Stimulated activated CD8-positive, alpha-beta memory T cell treated with anti-CD3 and anti-CD28 coated beads, Interleukin-12 subunit alpha, Interleukin-12 subunit beta, amount 100 ng/mL, for 1 hour (primary cell): ENCODE measurements at places on chromosomes 5 and 9.

DNA sequence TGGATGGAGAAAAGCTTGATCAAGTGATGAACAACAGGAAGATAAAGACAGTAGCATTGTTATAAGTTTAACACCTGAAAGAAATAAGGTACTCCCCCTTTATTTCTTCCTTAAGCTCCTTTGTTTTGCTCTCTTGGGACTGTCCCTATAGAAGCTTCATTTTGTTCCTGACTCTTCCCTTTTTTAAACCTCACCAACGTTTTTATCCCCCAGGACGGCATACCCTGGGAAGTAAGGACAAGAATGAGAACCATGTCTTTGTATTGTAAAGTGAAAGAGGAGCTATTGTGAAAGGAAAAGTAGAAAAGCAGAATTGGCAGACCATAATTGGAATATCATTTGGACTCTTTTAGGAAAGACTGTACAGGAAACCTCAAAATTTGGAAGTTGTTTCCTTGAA lies 1368.6 kb upstream of the C9orf72 start:
- no peak for DNase-seq

DNA sequence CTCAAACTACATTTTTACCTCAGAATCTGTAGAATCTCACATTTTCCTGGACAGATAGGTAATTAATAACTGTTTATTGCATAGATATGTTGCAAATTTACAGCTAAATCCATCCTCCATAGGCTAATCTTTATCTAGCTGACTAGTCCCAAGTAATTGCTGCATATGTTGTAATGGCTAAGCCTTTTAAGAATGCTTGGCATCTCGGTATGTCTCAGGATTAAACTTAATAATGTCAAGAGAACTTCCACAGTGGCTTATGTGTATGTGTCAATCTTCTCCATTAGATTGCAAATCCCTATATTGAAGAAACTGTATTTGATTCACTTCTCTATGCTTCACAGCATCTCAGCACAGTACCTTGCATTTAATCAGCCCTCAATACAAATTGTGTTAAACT lies 131.9 kb downstream of the PRDM9 start:
- DNase-seq: no peak

GRCh38 chr5:170186856-170187255 lies 45.9 kb upstream of the C5orf58 start:
- no peak for DNase-seq

GRCh38 chr5:149841851-149842793 lies 102.5 kb downstream of the PDE6A start:
- no peak for DNase-seq

- DNase-seq: no peak
These were observed 98.8 kb upstream of the RAPGEF1 start for GRCh38 chr9:131838530-131839280.

- DNase-seq: no peak
These were observed 392.1 kb upstream of the DAB2 start for GRCh38 chr5:39816866-39817265.

DNA sequence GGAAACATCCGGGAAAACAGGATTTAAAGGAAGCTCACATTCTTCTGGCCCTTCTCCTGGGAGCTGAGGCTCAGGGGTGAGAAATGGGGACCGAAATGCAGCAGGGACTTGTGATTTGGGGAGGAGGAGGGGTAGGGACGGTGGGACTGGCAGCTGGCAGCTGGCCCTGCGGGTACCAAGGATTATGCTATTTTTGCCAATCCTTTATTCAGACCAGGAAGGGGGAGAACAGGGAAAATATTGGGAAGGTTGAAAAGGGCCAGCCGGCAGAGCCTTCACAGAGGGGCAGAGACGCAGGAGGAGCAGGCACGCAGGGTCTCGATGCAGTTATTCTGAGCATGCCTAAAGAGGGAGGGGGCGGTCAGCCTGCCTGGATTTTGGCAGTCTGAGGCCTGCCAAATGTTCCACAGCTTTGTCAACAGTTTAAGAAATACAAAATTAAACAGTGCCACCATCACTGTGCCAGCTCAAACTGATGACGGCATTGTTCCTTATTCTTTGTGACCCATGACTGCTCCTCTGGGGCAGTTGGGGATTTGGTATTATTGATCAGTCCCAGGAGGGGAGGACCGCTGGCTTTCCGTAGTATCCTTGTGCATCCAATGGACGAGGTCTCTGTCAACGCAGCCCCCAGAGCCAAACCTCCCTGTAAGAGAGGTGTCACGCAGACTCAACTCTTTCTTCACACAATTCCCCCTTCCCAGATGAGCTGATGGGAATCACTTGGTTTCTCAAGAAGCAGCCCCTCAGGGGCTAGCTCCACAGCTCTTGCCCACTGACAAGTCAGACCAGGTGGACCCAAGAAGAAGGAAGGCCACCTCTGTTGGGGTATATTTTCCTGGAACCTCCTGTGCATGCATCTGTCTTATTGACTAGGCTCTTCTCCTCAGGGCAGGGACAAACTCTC lies 553.3 kb downstream of the BNC2 start:
- DNase-seq: no peak

- DNase-seq: no peak
These were observed 1096.0 kb downstream of the DTWD2 start for GRCh38 chr5:117892360-117892759.

- DNase-seq: no peak
These were observed 168.8 kb upstream of the PPP1R2B start for GRCh38 chr5:156681265-156681664.

- no peak for DNase-seq
These were observed 6.7 kb downstream of the ADAMTSL1 start for GRCh38 chr9:18480662-18481093.

DNA sequence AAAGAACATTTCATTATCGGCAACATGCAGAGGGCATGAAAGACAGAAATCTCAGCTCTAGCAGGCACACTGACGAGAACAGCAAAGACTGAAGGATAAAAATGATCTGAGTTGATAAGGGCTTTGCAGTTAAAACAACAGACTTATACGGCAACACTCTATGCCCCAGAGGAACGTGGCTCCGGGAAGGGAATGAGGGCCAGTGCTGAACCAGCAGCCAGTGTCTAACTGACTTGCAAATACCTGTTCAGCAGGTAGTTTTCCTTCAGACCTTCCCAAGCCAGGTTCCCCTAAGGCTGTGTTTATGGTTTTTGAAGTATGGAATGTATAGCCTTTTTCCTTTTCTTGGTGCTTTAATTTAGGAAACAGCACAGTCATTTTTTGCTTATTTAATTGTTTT lies 121.3 kb upstream of the CDH18 start:
- no peak for DNase-seq

DNA sequence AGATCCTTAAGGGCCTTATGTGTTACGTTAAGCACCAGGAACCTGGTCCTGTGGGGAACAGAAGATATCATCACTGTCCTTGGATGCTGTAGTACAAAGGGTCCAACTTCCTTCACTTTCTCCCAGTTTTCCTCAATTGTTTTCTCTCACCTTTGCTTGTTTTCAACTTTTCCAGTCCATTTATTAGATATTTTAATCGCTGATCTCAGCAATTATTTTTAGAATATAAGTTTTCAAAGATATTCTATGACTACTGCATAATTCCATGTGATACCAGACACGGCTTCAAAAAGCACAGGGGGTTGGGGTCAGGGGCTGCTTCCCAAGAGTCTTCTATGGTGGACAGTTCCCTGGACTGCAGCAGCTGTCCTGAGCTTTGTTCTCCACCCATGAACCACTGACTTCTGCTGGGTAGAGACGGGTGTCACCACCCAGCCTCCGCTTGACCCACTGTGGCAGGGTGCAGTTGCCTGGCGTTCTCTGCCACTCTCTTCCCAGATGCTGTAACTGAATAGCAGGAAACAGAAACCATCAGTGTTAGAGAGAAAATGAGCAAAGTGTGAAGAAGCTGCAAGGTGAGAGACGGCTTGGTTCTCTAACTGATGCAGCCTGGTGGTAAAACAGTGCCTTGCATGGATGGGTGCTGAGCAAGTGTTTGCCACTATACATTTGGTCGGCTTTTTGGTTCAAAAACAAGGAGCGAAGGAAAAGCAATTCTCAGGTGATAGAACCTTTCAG lies 383.0 kb downstream of the RAB3C start:
- no peak for DNase-seq

GRCh38 chr5:42819745-42820144 lies 8.1 kb upstream of the SELENOP start:
- no peak for DNase-seq

DNA sequence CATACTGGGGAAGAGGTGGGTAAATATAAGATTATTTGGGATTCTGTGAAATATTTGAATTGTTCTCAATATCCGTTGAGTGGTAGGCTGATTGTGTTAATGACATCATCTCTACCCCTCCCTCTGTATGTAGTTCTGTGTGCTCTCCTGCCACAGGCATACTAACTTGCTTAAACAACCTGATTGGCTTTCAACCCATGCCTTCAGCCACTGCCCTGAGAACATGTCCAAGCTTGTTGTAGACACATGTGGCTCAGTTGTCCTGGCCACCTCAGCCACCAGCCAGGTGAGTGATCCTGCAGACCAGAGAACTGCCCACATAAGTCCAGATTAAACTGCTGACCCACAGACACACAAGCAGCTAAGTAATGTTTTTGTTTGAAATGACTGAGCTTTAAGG lies 31.1 kb downstream of the ANKS6 start:
- DNase-seq: no peak

GRCh38 chr9:124520206-124520596 lies 13.0 kb upstream of the NR5A1 start:
- no peak for DNase-seq

DNA sequence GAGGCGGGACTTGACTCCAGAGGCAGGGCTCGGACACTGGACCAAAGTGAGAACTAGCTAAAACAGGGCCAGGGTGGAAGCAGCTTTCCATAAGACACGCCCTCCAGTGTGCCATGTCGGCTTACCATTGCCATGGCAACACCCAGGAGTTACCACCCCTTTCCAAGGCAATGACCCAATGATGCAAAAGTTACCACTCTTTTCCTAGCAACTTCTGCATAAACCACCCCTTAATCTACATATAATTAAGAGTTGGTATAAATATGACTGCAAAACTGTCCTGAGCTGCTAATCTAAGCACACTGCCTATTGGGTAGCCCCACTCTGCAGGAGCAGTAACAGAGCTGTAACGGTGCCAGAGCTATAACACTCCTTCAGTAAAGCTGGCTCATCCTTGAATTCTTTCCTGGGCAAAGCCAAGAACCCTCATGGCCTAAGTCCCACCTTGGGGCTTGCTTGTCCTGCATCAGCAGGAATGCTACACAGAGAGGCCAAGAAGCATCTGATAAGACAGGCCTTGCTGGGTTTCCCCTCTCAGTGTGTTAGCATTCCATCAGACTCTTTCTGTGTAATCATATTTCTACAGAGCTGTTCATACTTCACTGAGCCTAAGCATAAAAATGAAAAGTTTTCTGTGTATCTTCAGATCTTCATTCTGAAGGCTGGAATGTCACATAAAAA lies 262.7 kb upstream of the KLF9 start:
- DNase-seq: no peak

DNA sequence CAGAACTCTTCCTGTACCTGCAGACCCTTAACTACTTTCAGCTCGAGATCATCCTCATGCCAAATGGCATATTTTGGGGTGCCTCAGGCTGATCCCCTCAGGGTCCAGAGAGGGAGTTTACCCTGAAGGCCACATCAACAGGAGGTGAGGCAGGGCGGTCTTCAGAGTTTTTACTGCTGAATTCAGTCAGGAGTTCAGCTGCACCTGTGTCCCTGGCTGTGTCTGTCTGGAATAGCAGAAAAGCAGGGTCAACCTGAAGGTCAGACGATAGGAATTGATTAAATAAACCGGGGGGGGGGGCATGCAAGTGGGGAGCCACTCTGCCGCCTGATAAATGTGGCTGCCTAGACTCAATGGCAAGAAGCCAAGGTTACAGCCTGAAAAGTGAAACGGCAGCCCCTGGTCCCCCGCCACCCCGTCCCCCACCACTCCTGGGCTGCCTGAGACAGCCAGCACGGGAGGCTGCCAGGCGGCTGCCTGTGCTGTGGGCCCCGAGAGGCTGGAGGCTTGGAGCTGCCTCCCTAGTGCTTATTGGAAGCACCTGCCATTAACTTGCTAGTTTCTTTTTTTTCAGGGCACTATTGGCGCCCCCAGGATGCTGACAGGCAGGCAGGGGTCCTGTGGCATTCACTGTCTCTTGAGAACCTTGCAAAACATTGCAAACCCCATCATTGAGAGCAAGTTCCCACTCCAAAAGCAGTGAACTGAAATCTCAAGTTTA lies 182.7 kb upstream of the PPP1R26 start:
- no peak for DNase-seq

DNA sequence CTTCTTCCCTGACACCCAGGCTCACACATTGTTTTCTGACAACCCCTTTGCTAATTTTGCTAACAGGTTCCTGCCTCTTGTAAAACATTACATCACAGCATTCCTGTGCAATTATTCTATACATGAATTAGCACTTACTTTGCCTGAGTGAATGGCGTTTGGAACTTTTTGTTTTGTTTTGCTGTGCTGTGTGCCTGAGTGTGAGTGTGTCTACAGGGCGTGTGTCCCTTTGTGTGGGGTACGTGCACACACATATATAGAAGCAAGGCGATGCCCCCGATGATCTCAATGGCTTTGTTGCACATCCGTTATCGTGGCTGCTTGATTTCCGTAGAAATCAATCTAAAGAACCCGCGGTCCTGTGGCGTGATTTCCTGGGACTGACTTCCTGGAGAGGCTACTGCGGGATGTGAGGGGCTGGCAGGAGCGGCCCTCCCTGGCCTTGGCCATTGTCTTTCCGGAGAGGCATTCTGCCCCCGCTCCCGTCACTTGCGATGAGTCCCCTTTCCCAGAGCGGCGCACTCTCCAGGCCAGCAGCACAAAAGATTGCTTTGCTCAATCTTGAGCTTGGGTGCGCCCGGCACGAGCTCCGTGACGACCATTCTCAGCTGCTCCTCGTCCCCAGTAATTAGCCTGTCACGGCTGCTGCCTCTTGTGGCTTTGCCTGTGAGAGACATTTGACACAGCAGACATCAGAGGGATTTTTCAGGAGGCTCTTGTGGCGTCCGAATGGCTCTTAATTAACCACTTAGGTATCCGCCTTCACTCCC lies 398.1 kb upstream of the IRX1 start:
- no peak for DNase-seq

- DNase-seq: no peak
These were observed 128.2 kb upstream of the NFIB start for GRCh38 chr9:14441976-14442651.

GRCh38 chr9:133735931-133736330 lies 2.2 kb downstream of the SARDH start:
- DNase-seq: no peak

DNA sequence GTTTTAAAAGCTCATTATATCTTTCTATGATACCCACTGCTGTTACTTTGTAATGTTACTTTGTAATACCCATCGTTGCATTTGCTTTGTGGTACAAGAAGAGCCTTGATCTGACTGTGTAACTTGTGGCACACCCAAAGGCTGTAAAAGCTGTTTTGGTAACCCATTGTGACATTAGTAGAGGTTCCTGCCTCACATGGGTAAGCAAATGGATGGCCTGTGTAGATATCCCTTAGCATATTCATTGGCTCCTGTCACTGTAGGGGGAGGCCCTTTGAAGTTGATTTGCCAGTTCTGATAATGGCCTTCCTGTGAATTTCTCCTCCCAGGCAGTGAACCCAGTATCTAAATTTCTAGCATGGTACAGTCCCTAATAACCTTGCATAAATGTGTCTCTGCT lies 15.7 kb downstream of the CDK20 start:
- DNase-seq: no peak

DNA sequence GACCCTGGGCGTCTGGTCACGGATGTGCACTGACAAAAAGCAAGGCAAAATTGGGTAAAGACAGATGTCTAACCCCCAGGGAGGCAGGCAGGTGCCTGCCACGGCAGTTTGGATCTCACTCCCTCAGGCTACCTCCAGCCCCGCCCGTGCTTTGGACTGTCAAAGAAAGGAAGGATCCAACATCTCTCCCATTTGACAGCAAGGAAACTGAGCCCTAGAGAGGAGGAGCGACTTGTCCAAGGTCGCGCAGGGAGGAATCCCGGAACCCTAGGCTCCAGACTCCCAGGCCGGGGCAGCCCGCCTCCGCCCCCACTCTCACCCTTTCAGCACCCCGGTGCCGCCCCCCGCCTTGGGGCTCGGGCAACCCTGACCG lies 376 bp downstream of the GOLGA1 start:
- peak; percentile 15 for DNase-seq
